ENCODE measurements at places on chromosomes 4 and X.

DNA sequence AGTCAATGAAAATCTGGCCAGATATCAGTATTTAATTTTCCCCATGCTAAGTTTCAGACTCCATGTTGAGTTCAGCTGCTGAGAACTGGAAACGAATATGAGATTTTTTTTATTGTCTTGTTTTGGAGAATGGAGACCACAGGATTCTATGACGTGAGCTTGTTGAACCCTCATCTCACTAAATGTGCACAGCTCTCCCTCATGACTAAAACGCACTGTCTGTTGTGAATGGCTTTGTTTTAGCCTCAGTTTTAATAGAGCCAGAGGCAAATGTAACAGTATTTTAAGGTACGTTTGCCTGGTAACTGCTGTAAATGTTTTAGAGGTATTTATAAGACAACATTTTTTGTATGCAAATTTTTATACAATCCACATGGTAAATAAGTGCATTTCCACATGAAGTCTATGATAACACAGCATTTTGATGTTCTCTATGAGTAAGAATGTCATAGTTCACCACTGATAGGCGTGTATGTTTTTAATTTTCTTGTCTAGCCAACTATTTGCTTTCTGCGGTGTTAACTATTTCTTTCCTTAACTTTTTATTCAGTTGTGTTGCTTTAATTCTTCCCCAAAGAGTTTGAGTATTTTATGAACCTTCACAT is 1159.3 kb upstream of the TENM3 start:
- DNase-seq, result no peak

GRCh38 chr4:160709546-160709945 is 1454.3 kb downstream of the FSTL5 start:
- no peak for DNase-seq

GRCh38 chr4:128536746-128537145 is 249.1 kb upstream of the PGRMC2 start:
- DNase-seq, result no peak

GRCh38 chr4:15410750-15411149 is 17.1 kb upstream of the C1QTNF7 start:
- no peak for DNase-seq

DNA sequence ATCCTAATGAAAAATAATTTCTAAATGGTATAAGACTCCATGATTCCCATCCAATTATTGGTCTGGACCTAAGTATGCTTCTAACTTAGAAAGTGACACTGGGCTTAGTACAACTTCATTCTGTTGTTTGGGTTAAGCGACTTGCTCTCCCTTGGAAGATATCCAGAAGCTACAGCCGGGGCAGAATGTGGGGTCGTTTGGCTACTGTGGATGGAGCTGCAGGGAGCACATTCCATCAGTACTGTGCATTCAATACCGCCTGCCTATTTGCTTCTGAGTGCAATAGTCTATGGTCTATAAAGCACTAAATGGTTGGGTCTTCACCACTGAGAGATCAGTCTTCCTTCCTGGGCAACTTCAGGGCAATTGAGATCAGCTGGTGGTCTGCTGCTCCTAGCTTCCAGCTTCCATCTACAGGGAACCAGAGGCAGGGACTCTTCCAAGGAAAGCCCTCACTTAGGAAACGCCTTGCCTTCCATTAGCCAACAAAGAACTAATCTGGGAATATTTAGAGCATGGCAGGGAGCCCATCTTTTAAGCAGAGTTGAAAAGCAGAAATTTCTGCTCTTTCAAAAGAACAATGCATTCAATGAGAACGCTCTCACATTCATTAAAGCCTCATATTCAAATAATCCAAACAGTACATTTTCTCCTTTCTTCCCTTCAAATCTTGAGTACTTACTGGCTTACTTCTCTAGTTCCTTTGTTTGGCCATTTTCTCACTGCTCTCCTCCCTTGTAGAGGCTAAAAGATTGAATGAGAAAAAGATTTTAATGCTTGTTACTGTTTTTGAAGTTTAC is 1049.9 kb upstream of the TENM3 start:
- no peak for DNase-seq

- no peak for DNase-seq
Observed at GRCh38 chr4:183832776-183833450, 72.2 kb upstream of the STOX2 start.

DNA sequence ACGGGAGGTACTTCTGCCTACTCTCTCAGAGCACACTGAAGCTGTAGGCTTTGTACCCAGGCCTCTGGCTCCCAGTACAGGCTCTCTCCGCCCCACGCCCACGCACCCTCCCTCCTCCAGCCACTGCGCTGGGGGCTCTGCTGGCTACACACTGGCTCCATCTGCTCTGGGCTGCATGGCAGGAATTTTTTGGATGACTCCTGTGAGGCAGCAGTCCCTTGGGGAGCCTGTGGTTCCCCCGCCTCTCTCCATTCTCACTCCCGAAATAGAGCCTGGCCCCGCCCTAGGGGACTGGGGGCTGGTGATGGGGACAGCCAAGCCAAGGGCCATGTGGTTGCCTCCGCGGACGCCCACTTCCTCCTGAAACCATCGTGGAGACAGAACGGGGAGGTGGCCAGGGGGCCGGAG is 58.1 kb upstream of the ADRA2C start:
- no peak for DNase-seq

- DNase-seq, result no peak
Observed at GRCh38 chr4:40232610-40233009, 35.8 kb downstream of the RHOH start.

- DNase-seq, result no peak
Observed at GRCh38 chr4:76300012-76300411, 6.5 kb upstream of the STBD1 start.

GRCh38 chr4:154617820-154618317 is 5.4 kb upstream of the FGG start:
- DNase-seq, result no peak

- DNase-seq, result no peak
Observed at GRCh38 chr4:87025023-87025613, 90.3 kb downstream of the AFF1 start.

DNA sequence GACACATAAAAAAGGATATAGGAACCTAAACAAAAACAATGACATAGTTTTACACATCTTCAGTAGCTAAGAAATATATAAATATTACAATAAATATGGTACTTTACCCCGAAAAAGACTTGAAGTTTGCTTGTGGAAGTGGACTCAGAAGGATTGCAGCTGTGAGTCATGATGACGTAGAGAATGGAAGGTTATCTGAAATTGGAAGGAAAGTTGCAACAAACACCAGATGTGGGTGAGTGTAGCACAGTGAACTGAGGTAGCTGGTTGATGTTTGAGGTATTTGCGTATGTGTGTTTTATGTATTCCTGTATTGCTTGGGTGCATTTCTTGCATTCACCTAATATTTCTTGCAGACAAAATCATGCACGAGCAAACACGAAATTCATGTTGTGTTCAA is 113.0 kb downstream of the ARX start:
- no peak for DNase-seq

DNA sequence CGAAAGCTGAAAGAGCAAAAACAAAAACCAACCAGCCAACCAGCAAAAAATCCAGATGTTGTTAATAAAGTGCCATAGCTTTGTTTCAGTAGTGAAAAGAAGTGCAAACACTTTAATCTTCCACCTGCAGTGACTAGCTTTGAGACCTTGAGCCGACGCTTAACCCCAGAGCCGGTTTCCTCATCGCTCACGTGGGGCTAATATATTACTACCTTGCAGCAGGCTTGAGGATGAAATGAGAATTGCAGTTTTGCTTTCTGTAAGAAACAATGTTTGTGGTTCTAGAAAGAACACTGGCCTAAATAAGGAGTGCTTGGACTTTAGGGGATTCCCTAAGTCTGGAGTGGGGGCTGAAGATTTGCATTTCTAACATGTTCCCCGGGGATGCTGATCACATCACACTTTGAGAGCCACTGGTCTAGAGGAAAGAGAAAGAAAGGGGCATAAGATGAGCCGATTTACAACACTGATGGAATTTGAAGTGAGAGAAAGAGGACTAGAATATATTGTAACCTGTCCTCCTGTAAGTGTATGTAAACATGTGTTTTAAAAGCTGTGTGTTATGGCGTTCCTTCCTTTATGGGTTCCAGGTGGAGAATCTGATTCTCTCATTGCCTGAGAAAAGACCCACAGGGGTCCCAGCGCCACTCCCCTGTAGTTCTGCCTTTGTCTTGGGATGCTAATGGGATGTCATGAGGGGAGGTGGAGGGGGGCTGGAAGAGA is 1.4 kb downstream of the FGF2 start:
- no peak for DNase-seq

GRCh38 chr4:140094438-140095420 is 59.3 kb downstream of the MAML3 start:
- peak; percentile 55 for DNase-seq

GRCh38 chr4:109589605-109590004 is 29.6 kb downstream of the MCUB start:
- no peak for DNase-seq

- DNase-seq, result no peak
Observed at GRCh38 chr4:8267077-8267476, 2.5 kb upstream of the HTRA3 start.

GRCh38 chrX:132791714-132792113 is 166.7 kb downstream of the HS6ST2 start:
- DNase-seq, result no peak

DNA sequence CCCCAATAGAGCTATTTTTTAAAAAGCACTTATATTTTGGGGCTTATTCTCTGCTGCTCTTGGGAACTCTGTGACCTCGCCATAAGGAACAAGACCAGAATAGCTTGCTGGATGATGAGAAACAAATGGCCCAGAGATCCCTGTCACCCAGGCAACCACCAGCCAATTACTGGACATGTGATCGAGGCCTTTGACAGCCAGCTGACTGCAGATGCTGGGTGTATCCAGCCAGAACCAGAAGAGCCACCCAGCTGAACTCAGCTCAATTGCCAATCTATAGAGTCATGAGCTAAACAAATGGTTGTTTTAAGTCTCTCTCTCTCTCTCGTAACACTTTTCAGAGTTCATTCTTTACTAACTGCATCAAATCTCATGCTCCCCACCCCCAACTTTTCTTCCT is 24.4 kb upstream of the CITED1 start:
- DNase-seq, result no peak

DNA sequence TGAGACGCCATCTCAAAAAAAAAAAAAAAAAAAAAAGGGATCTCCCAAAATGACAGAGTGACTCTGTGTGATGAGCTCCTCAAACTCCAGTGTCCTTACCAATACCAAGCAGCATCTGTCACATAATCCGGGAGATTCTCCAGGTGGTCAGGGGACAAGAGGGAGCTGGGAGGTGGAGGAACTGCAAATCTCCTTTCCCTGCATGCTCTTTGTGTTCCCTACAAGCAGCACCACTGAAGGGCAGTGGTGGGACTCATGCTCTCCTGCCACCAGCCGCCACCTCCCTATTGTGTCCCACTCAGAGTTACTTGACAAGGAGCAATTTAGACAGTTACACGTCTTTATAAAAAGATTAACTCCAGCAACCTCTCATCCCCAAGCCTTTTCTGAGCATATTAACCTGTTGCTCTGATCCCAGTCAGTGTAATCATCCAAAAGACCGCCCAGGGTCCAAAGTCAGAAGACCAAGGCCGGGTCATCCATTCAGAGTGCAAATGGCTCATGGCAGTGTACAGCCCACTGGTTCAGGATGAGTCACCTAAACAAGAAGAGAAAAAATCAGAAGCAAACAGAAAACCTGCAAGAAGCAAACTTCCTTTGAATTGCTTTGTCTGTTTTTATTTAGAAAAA is 23.6 kb downstream of the MGST2 start:
- DNase-seq, result no peak

DNA sequence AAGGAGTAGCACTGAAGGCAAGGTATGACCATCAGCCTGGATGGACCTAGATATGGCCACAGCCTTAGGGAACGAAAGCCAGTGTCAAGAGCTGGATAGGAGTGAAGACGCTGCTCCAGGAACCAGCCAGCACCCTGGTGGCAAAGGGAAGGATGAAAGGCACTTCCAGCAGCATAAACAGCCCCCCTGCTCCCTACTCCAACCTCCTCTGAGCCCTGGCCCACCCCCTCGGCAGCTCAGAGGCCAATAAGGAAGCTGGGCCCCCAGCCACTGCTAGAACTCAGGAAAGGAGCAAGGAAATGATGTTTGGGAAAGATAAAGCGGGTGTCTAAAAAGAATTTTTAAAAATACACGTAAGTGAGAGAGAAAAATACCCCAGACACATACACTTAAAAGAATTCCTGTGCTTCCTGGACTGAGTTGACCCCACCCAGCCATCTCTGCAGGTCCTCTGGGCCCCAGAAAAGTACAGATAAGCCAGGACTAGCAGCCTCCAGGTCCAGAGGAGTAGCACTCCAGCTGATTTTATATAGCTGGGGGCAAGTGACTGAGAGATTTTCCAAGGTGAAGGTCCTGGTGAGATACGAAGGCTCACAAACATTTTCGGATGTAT is 170.4 kb downstream of the SHROOM4 start:
- no peak for DNase-seq

DNA sequence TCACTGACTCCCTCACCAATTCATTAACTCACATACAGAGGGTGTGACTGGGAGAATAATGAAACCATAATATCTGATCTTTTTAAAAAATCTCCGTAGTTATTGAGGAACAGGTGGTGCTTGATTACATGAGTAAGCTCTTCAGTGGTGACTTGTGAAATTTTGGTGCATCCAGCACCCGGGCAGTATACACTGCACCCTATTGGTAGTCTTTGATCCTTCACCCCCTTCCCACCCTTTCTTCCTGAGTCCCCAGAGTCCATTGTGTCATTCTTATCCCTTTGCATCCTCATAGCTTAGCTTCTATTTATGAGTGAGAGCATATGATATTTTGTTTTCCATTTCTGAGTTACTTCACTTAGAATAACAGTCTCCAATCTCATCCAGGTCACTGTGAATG is 1143.8 kb downstream of the PCDH19 start:
- no peak for DNase-seq

DNA sequence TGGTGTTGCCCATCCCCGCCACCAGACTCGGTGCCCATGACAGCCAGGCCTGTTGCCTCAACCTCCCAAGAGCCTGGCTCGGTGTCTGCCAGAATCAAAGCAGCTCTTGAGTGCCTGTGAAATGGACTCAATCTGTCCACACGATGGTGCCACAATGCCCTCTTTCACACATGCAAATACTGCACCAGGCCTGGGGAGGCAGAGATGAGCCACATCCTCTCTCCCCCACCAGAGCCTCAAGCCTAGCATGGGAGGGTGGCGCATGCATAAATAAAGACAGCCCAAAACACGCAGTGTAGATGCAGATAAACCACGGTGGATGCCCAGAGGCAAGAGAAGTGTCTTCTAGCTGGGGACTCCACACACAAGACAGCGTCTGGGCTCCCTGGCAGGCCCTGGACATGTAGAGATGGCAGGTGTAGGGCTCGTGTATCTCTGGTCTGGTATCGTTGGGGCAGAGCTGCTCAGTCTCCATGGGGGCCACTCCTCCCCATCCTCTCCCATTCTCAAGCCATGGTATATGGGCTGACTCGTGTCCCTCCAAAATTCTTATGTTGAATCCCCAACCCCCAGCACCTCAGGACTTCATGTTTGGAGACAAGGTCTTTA is 65.6 kb downstream of the JAKMIP1 start:
- no peak for DNase-seq

DNA sequence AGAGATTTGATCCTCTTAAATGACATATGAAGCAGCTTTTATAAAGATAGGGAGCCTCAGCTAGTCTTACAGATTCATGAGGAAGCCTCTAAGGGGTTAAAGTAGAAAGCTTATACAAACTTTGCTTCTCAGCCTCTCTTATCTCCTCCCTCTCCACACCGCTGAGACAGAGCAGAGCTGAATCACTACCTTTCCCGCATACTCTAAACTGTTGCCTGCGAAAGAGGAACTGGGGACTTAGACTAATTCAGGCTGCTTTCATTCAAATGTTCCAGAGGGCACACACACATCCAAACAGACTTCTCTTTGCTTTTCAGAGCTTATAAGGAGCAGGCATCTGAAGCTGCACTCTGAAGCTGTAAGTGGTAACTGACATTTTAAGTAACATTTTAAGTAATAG is at the start of gene SERTM2:
TSS of gene SERTM2 (plus strand) at position 169 of the 400 bp plus-strand sequence. CDS start 7,213 bp downstream, outside the sequence.
- DNase-seq, result no peak

- DNase-seq, result no peak
Observed at GRCh38 chr4:120881351-120881750, 41.2 kb downstream of the PRDM5 start.

Data from stimulated activated CD4-positive, alpha-beta T cell treated with anti-CD3 and anti-CD28 coated beads, Interleukin-12 subunit alpha, Interleukin-12 subunit beta, amount 100 ng/mL, for 24 hours (primary cell).